MV-4-11 (cell line): ENCODE measurements at places on chromosomes 1 and 21.

DNA sequence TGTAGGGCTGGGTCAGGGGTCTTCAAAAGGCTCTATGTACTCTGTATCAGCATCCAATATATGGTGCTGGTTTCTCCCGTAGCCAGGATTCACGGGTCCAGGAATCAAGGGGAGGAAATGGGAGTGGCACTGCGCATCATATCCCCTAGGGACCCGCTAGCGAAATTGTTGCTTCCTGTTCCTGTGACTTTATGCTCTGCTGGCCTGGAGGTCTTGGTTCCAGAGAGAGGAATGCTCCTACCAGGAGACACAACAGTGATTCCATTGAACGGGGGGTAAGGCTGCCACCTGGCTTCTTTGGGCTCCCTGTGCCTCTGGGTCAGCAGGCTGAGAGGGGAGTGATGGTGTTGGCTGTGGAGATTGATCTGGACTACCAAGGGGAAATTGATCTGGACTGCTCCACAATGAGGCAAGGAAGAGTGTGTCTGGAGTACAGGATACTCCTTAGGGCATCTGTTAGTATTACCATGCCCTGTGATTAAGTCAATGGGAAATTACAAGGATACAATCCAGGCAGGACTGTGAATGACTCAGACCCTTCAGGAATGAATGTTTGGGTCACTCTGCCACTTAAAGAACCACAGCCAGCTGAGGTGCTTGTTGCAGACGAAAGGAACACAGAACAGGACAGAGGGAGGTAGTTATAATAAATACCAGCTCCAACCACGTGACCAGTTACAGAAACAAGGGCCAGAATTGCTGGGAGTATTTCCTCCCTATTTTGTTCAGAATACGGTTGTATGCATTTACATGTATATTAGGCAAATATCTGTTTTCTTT lies 10.2 kb downstream of the SPSB1 start:
- DNase-seq = no peak

GRCh38 chr1:76292418-76293184 lies 218.1 kb downstream of the ST6GALNAC3 start:
- DNase-seq = no peak

- DNase-seq = peak; percentile 35
These were observed 160.9 kb downstream of the GABPA start for GRCh38 chr21:25895565-25896205.

DNA sequence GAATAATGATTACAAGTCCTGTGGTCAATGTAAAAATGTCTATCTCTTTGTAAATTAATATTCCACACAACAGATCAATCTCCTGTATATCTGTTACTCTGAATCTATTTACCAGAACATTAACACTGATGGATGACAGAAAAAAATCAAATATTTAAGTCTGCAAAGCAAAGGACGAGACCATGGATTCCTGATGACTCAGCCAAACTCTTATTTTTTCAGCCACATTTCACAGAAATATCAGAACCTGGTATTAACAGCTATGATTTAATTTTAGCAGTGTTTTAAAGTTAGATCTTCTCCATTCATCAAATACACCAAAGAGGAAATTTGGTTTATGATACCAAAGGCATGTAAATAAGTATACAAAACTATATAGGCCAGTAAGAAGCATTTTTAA lies 46.1 kb downstream of the FAF1 start:
- DNase-seq = no peak

- no peak for DNase-seq
These were observed 55.3 kb upstream of the RCC1 start for GRCh38 chr1:28450561-28450960.

- DNase-seq = no peak
These were observed 43.5 kb downstream of the RPAP2 start for GRCh38 chr1:92342401-92342800.

DNA sequence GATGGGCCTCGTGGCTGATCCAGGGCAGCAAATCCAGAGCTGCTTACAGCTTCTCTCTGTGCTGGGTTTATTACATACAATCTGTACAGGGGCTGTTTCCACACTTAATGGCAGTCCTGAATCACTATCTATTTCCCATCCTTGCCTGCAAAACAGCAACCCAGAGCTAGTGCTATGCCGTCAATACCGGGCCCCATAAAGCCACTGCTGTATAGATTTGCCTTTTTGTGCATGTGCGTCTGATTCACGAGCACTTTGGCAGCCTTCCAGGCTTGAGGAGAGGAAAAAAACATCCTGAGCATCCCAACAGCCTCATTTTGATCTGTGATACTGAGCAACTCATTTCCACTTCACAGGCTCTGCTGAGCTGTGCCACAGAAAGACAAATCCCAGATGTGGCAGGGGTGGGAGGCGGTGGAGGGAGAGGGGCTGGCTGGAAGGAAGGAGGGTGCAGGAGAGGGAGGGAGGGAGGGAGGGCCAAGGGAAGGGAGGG lies 65.2 kb upstream of the TARBP1 start:
- no peak for DNase-seq

DNA sequence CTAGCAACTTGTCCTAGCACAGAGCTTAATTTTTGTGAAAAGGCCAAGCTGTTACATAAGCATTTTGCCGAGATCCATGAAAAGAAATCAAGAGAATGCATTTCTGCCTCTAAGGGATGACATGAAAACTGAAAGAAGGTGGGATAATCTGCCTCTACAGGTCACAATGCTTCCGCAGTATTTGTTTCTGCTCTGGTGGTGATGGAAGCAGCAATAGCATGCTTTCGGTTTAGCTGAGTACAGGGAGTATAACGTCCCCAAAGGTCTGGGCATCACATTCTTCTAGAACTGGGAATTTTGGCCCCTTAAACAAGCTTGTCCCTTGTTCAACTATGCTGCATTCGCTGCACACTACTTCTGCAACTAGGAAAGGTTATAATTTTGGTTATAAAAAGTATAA lies 14.4 kb upstream of the MAGI3 start:
- DNase-seq = no peak

DNA sequence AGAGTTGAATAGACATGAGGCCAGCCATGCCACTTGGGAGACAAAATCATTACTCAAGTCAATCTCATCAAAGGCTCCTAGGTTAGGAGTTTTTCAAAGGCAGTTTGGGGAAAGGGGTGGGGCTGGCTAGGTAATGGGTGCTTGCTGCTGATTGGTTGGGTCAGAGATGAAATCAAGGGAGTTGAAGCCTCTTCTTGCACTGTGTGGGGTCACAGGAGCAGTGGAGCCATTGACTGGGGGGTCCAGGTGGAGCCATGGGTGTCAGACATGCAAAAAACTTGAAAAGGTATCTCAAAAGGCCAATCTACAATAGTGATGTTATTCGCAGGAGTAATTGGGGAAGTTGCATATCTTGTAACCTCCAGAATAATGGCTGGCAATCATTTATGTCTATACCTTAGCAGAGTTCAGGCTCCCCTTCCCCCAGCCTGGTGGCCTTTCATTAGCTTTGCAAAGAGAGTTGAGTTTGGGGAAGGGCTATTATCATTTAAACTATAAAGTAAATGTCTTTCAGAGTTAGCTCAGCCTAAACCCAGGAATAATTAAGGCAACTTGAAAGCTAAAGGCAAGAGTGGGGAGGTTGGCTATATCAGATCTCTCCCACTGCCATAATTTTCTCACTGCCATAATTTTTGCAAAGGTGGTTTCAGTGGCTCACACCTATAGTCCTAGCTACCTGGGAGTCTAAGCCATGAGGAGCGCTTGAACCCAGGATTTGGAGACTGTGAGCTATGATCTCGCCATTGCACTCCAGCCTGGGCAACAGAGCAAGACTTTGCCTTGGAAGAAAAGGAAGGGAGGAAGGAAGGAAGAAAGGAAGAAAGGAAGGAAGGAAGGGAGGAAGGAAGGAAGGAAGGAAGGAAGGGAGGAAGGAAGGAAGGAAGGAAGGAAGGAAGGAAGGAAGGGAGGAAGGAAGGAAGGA lies 7.8 kb upstream of the PINK1 start:
- DNase-seq = no peak

GRCh38 chr1:149884433-149885338 lies 14.7 kb upstream of the BOLA1 start:
- DNase-seq = peak; percentile 89

DNA sequence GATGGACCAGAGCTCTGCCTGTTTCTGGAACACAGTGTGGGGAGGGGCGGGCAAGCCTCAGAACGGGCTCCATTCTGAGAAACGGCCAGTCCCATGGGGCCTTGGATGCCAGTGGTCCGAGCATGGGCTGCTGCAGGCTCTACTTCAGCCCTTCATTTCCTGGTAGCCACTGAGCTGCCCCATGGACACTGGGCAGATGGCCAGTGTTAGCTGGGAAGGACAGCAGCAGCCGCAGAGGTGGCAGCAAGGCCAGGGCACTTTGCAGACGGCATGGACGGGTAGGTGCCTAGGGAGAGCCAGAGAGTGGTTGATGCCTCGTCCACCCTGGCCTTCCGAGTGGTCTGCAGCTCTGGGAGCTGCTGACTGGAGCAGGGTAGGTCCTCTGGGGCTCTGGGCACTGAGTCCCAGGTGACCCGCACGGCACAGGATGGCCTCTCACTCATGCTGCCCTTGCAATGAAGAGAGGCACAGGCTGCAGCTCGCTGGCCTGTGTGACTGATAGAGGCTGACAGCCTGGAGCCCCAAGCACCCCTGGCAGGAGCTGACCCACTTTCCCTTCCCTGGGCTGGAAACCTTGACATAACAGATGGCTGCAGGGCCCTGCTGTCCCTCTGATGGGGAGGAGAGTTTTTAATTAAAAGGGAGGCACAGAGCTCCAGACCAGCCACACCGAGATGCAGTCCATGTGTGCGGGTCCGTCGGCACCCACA lies 87.7 kb upstream of the COL6A1 start:
- no peak for DNase-seq

- DNase-seq = peak; percentile 64
These were observed 76.4 kb upstream of the DNAH14 start for GRCh38 chr1:224852901-224853568.

DNA sequence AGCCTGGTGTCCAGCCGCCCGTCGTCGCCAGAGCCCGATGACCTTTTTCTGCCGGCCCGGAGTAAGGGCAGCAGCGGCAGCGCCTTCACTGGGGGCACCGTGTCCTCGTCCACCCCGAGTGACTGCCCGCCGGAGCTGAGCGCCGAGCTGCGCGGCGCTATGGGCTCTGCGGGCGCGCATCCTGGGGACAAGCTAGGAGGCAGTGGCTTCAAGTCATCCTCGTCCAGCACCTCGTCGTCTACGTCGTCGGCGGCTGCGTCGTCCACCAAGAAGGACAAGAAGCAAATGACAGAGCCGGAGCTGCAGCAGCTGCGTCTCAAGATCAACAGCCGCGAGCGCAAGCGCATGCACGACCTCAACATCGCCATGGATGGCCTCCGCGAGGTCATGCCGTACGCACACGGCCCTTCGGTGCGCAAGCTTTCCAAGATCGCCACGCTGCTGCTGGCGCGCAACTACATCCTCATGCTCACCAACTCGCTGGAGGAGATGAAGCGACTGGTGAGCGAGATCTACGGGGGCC lies 1.2 kb downstream of the OLIG2 start:
- DNase-seq = no peak

DNA sequence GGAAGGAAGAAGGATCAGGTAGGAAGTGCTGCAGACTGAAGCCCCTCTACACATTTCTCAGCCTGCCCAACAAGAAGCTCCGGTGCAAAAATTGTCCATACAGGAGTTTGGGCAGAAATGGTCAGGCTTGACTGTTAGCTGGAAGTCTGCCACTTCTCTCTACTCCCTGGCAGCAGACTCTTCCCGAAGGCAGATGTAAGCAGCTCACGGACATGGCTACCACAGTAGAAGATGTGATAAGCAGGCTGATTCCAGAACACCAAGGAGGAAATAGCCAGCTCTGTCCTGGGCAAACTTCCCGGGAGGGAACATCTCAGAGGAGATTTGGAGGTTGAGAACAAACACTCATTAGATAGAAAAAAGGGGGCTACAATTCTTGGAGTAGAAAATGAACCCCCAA lies 52.6 kb downstream of the TRABD2B start:
- DNase-seq = no peak

DNA sequence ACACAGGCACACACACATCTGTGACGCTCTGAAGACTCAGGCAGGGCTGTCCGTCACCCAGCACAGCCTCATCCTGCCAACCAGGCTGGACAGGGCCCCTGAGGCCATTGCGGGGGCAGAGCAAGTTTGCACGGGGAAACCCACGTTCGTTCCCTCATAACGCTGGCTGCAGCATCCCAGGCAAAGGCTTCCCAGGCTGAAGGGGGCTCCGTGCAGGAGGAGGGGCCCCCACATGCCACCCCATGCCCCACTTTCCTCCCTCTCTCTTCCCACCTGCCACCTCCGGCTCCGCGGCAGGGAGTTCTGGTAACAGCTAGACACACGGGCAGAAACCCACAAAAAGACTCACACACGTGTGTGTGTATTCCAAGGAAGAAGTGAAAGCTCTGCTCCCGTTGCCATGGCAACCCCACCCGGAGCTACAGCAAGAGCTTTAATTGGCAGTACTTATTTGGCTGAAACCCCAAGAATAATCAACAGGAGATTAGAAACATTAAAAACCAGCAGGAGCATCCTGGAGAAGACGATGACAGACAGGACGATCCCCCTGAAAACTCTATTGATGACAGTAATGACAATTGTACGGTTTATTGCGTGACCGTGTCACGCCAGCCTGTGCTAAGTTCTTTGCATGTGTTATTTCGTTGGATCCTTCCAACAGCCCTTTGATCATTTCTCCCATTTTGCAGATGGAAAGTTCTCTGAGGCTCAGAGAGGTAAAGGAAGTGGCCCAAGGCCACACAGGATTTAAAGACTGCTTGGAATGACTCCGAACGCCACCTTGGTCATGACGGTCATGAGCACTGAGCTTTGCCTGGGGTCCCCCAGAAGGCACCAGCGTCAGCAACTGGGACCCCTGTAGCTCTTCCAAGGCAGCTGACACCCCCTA lies 247.1 kb downstream of the NPHP4 start:
- DNase-seq = peak; percentile 58

DNA sequence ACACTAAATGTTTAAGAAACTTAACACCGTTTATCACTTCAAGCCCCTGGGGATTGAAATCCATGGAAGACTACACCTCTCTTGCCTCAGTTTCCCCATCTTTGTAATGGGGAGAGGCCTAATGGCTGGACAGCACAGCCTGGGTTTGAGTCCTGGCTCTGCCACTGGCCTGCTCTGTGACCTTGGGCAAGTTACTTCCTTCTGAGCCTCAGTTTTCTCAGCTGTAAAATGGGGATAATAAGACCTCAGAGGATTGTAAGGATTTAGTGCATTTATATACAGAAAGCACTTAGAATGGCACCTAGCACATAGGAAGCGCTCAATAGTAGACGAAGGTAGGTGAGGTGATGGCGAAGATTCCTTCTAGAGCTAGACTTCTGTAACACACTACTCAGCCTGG lies 5.5 kb downstream of the AGTRAP start:
- DNase-seq = no peak

DNA sequence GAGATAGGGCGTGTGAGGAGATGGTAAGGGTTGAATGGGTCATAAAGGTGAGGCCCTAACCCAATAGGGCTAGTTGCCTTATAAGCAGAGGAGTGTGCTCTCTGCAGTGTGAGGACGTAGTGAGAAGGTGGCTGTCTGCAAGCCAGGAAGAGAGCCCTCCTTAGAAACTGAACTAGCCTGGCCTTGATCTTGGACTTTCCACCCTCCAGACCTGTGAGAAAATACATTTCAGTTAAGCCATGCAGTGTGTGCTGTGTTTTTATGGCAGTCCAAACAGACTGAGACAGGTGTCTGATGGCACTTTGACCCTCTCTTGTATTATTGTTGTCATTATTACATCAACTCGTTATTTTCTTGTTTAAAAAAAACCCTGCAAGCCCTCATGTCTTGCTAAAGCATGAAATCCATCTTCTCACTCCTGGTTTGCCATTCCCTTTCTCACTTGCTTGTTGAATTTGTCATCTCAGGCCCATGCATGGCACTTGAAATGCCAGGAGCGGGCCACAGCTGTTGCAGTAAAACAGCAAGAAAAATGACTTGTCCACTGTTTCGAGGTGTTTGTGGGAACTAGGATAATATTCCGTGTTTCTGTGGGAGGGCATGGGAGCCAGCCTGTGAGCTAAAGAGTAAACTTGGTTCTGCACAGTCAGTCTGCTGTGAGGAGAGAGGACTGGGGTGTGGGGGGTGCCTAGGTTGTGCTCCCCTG lies 78.6 kb downstream of the STUM start:
- DNase-seq = no peak
